ENCODE measurements at places on chromosomes 6 and 20.

GRCh38 chr6:74733830-74734620 is 471.8 kb downstream of the COL12A1 start:
- H3K27ac ChIP-seq: no peak overlapping the region
- no peaks in the 10 kb centered on the region for H3K27me3 ChIP-seq
- no peak overlapping the region for H3K4me3 ChIP-seq
- DNase-seq: no peak
- H3K4me1 ChIP-seq: no peaks in the 10 kb centered on the region

GRCh38 chr6:135884136-135884535 is 32.6 kb downstream of the PDE7B start:
- no peak overlapping the region for H3K27ac ChIP-seq
- no peaks in the 10 kb centered on the region for H3K27me3 ChIP-seq
- H3K36me3 ChIP-seq: no peaks in the 10 kb centered on the region
- no peak for DNase-seq
- H3K4me1 ChIP-seq: no peaks in the 10 kb centered on the region
- H3K4me3 ChIP-seq: no peak overlapping the region

DNA sequence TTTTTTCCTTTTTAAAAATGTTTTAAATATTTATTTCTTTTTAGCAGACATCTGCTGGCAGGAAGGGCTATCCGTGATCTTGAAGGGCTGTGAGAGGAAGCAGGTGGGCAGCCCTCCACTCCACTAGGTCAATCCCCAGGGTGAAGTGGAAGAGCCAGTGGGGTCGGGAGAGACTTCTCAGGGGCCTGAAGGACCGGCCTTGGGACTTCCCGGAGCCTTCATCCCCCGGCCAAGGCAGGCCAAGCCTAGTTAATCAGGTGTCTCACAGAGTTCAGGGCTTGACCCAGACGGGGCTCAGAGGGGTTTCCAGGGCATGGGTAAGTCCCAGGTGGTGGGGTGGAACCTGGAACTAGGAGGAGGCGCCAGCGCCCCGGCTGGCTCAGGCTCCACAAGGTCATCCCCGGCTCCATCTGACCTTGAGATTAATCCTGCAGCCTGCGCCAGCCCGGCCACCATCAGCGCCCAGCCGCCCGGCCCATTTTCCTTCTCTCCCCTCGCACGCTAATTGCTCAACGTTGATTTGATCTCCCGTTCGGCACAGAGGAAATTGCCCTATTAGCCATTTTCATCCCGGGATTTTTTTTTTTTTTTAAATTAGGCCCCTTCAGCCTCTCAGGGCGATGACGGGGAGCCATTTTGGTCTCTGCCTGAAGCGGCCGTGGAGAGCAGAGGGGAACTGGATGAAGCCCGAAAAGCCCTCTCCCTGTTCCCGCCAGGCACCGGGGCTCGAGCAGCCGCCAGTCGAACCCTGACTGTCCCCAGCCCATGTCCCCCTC is 44.4 kb downstream of the MDFI start:
- peaks cover 4% of the 10 kb centered on the region for H3K36me3 ChIP-seq
- no peak for DNase-seq
- H3K27ac ChIP-seq: no peak overlapping the region
- no peak overlapping the region for H3K4me3 ChIP-seq
- H3K4me1 ChIP-seq: no peaks in the 10 kb centered on the region

DNA sequence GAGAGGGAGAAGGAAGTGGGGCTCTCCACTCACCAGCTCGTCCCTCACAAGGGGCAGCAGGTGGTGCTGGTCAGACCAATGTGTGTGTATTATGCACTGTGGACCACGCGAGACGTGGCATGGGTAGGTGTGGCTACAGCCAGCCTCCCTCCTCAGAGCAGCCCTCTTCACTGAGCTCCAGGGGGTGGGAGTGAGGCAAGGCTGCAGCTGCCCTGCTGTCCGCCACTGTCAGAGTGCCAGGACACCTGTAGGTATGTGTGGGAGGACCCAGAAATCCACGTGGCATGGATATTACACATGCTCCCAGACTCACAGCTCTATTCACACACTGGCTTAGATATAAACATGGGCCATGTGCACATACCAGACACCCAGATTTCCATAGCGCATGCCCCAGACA is 90.3 kb downstream of the VEGFA start:
- no peaks in the 10 kb centered on the region for H3K4me1 ChIP-seq
- no peak overlapping the region for H3K27ac ChIP-seq
- no peak overlapping the region for H3K4me3 ChIP-seq
- H3K27me3 ChIP-seq: no peaks in the 10 kb centered on the region

DNA sequence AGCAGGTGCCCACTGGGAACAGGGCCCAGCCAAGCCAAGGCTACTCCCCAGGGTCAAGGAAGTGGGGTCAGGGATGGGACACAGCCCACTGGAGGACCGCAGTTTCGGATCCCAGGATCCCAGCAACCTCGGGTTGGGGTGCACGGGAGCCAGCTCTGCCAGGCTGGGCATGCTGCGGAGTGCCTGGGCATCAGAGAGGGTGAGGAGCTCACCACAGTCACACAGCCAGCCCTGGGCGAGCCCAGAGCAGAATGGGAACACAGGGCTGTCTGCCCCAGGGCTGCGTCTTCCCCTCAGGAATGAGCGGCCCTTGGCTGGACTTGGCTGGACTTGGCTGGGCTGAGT is 74.3 kb upstream of the SLCO4A1 start:
- H3K27ac ChIP-seq: no peak overlapping the region
- no peak overlapping the region for H3K4me3 ChIP-seq
- no peaks in the 10 kb centered on the region for H3K4me1 ChIP-seq

Measured in aorta (tissue), 5 donors.